ENCODE measurements at places on chromosomes 2 and 18. TPM values are rescaled to one million over a fixed set of nuclear protein-coding genes. Genes with fewer than 3 reads are reported as not detected.

Gene POTEJ
- total RNA-seq = not detected

Gene INPP4A
- total RNA-seq = 48.2 TPM

Gene BMPR2
- total RNA-seq = 12.9 TPM

Gene YWHAQ
- total RNA-seq = 144 TPM

Gene FIGN
- total RNA-seq = not detected

Gene IL36B
- total RNA-seq = not detected

Gene PPP1R1C
- total RNA-seq = not detected

Gene TUBA4B
- not detected for total RNA-seq

Gene CHRND
- total RNA-seq = not detected

Gene MGAT4A
- 207 TPM for total RNA-seq

Gene RAX
- not detected for total RNA-seq

Gene PKDCC
- total RNA-seq = not detected

Gene RGPD3
- 1.5 TPM for total RNA-seq

Gene SP9
- total RNA-seq = not detected

Gene AGXT
- not detected for total RNA-seq

Gene MRPL33
- total RNA-seq = 75.2 TPM

Gene TMEM169
- 0.42 TPM for total RNA-seq

Gene SLC14A1
- total RNA-seq = 2.5 TPM

Gene TBR1
- 0.10 TPM for total RNA-seq

Gene ACVR1
- 8.1 TPM for total RNA-seq

Gene GYPC
- 132 TPM for total RNA-seq

Gene TANC1
- 0.21 TPM for total RNA-seq

Gene OTOS
- total RNA-seq = not detected
